ENCODE measurements at places on chromosomes 12 and 14. TPM values are rescaled to one million over a fixed set of nuclear protein-coding genes. Genes with fewer than 3 reads are reported as not detected.
A peak's percentile ranks its signal among the peaks of the same experiment; 100 is the strongest.

DNA sequence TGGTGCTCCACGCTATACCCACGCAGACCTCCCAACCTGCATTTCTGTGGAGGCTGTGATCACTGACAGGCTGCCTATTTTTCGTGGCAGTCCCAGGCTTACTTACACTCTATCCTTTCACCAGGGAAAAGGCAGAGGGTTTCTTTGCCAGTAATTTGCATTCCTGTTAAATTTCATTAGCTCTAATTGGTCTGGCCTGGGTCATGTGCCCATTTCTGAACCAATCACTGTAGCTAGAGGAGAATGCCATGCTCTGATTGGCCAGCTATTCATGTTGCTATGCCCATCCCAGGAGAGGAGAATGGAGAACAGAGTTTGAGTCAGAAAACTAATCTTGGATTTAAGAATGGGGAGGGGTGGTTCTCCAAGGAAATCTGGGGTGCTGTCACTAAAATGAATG lies 43.2 kb upstream of the TUNAR start:
- no peak for DNase-seq

TAS2R50 gene
- total RNA-seq = 0.73 TPM

GRCh38 chr12:11805043-11805442 lies 155.6 kb downstream of the ETV6 start:
- no peak for DNase-seq

DNA sequence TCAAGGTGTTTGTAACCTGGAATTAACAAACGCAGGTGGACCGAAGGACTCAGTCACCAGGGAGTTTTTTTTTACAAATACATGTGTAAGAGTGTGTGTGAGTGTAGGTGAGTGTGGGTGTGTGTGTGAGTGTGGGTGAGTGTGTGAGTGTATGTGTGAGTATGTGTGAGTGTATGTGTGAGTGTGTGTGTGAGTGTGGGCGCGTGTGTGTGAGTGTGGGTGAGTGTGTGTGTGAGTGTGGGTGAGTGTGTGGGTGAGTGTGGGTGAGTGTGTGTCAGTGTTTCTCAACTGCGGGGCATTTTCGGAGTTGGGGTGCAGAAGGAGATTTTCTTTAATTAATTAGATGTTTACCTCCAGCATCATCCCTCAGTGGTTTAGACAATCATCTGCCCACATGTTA lies 1178.8 kb downstream of the VRK1 start:
- no peak for DNase-seq

GRCh38 chr12:66090157-66090556 lies 40.4 kb downstream of the LLPH start:
- no peak for DNase-seq

GRCh38 chr14:87940894-87941293 lies 52.1 kb downstream of the GALC start:
- no peak for DNase-seq

- DNase-seq = no peak
These were observed 34.6 kb downstream of the GIT2 start for GRCh38 chr12:109961612-109962011.

- DNase-seq = no peak
These were observed 251.8 kb upstream of the CCDC196 start for GRCh38 chr14:66234411-66234810.

DNA sequence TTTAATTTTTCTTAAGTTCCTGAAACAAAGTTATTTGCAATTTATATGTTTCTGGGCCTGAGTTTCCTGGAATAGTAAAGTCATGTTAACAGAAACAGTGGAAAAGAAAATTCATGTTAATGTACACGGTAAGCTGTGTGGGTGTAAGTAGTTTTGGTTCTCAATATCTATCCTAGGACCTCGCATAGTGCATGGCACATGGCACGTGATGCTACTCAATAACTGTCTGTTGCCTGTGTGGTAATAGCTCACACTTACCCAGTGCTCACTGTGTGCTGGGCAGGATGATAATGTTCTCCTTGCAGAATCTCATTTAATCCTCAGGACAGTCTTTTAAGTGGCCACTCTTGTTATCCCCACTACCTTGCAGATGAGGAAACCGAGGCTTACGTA lies 100.7 kb downstream of the DUSP16 start:
- peak; percentile 44 for DNase-seq

Data from activated CD4-positive, alpha-beta memory T cell treated with anti-CD3 and anti-CD28 coated beads, Interleukin-2, amount 10 ng/mL, durations not matched to agents 7 days and 5 days (primary cell).